ENCODE measurements at places on chromosomes 13 and 19.

DNA sequence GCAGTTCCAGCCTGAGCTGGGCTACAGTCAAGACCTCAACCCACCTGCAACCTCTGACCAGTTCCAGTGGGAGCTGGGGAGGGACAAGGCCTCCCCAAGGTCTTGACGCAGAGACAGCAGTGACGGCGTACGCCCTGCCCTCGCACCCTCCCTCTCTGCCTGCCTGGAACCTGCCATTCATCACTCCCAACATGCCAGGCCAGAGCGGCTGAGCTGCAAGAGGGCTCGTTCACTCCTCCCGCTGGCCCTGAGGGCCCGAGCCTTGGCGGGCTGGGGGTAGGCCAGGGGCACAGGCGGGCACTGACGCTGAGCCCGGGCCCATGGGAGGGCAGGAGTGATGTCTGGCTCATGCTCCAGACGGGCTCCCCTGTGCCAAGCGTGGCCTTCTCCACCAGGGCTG, 8.2 kb downstream of the NDUFA11 start:
- DNase-seq, result no peak

DNA sequence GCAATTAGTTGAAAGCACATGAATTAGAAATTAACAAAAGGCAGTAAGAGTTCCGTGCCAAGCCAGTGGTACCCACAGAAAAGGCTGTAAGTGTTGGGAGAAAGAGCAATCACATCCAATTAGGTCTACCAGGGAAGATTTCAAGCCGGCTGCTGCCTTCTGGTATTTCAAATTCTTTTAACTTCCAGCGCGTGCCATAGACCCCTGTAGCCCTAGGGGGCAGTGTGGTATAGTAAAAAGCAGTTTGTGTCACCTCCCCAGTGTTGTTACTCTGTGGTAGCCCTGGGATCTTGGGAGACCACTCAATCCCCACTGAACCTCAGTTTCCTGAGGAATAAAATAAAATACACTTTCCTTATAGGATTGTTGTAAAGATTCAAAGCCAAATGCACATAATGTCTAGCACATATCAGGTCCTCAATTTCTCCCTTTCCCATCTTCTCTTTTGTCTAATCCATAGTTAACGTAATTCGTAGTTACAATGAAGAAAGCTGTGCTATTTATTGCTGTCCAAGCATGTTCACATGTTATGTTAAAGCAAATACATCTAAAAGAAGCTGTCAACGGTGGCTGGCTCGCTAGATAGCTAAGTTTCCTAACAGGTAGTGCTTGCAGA, 230.2 kb downstream of the TDRD3 start:
- DNase-seq, result no peak

- no peak for DNase-seq
Measured at GRCh38 chr13:20567881-20568528, 1.0 kb downstream of the IFT88 start.

DNA sequence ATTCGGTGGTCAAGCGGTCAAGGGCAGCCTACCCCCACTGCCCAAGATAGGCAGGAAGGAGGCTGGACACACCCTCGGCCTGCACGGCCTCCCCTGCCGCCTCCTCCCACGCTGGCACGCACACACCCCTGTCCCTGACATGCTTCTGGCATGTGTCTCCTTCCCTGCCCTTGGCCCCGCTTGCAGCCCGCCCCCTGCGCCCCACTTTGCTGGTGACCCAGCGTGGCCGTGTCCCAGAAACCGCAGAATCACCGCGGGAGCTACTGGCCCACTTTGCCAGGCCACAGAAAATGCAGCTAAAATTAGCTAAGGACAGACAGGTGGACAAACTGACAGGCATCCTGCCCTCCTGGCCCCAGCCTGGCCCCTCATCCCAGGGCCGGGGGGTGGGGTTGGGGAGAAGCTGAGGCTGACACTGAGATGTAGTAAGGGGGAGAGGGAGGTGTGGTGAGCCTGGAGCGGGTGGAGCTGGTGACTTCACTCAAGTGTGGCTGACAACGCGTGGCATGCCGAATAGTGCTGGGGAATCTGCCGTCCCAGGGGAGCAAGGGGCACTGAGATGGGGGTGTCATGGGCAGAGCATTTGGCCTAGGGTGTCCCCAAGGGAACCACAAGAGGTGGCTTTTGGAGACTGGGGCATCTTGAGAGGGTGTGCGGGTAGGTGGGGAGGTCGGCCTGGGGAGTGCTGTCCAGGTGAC, 2.4 kb downstream of the SHANK1 start:
- DNase-seq, result no peak

DNA sequence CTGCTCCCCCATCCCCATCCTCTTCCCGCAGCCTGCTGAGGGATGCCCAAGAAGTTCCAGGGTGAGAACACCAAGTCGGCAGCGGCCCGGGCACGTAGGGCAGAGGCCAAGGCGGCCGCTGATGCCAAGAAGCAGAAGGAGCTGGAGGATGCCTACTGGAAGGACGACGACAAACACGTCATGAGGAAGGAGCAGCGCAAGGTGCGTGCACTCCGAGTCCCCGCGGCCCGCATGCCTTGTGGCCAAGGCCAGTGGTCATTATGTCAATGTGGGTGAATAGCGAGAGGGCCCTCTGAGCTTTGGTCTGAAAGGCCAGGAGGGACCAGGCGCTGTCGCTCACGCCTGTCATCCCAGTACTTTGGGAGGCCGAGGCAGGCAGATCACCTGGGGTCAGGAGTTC, 3.6 kb downstream of the CCDC124 start:
- DNase-seq, result no peak

DNA sequence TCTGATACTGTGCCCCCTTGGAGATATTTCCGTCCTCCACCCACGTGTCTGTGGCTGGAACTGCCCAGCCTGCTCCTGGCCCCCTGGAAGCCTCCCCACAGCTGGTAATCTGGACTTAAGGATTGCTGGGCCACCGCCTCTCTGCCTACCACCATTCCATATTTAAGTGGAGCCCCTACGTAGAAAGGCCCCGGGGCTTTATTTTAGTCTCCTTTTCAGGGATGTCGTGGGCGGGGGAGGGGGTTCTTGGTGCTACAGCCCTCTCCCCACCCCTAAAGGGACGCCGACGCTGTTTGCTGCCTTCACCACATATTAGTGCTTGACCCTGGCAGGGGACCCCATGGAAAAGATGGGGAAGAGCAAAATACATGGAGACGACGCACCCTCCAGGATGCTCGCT, 2.7 kb upstream of the NOP53 start:
- DNase-seq, result no peak

- no peak for DNase-seq
Measured at GRCh38 chr19:4557144-4557970, 2.1 kb downstream of the SEMA6B start.

DNA sequence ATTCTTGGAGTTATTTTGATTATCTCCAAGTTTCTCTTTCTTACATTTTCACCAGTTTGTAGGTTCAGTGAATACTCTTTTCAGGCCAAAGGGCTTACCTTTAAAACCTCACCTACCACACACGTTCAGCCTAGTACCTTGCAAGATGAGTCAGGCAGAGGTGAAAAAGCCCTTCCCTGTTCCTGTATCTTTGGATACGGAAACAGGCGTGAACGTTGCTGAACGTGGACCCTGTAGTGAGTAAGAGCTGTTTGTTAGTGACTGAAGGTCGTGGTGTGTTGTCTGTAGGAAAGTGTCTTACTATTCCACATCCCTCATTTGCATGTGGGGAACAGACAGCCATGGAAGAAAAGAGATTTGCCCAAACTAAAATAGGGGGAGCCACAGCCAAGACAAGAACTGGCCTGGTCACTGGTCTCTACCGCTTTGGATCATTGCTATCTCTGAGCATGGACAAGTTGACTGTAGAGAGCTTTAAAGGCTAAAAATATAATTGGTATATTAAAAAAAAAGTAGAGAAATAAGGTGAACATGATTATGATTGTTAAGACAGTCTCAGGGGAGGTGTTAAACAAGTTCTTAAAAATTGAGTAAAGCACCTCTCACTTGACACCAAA, 3.5 kb downstream of the CEBPG start:
- DNase-seq, result no peak

- no peak for DNase-seq
Measured at GRCh38 chr19:508204-509150, 1.2 kb downstream of the TPGS1 start.

DNA sequence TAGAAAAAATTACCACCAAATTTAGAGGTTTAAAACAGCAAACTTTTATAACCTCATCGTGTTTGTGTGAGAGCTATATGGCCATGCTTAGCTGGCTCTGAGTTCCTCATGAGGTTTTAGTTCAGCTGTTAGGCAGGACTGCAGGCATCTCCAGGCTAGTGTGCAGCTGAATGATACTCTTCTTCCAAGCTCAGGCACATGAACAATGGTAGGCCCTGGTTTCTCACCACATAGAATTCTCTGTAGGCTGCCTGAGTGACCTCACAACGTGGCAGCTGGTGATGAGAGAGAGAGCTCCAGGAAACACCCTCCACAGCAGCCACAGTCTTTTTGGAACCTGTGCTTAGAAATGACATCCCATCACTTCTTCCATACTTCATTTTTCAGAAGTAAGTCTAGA, 540.6 kb upstream of the MIR17HG start:
- DNase-seq, result no peak

- no peak for DNase-seq
Measured at GRCh38 chr19:5843295-5843927, 3.9 kb upstream of the FUT6 start.

DNA sequence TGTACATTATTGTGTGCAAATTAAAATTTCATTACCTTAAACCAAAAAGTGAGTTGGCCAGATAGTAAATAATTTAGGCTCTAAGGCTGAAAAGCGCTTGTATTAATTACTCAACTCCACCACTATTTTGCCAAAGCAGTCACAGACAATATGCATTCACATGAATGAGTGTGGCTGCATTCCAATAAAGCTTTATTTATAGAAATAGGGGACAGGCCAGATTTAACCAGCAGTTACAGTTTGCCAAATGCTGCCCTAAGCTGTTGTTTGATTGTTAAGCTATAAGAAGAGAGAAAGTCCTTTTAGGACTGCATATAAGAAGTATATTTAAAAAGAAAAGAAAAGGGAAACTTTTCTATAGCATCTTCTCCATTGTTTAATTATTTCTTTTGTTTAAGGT, 342.6 kb downstream of the ITGBL1 start:
- DNase-seq, result no peak

GRCh38 chr13:28041031-28041461, 52.6 kb upstream of the URAD start:
- DNase-seq, result no peak

GRCh38 chr19:18613589-18614234, 1.0 kb downstream of the TMEM59L start:
- no peak for DNase-seq

GRCh38 chr19:35083691-35084508, 31.7 kb upstream of the FXYD3 start:
- no peak for DNase-seq

- no peak for DNase-seq
Measured at GRCh38 chr19:41930926-41931592, 2.8 kb upstream of the ERFL start.

Measured in SW 1271 (cell line).